ENCODE measurements at places on chromosomes 16 and 17.

DNA sequence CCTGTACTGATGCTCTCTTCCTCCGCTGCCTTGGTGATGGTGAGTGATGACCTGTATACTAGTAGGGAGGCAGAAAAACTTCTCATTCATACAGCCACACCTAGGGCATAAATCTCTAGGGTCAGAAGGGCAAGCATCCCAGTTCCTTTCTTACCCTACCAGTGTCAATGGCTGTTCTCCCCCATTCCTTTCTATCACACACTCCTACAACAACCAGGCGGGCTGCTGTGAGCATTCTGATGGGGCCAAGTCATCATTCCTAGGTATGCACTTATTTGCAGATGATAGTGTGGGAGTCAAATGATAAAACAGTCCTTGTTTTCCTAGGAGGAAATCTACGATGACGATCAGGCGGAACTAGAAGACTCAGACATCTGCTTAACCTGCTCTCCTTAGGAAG, 14.0 kb upstream of the SLC6A4 start:
- no peak for DNase-seq

- peak; percentile 11 for DNase-seq
These were observed 84.6 kb downstream of the RMI2 start for GRCh38 chr16:11429823-11430222.

- no peak for DNase-seq
These were observed 11.8 kb downstream of the BCAR1 start for GRCh38 chr16:75239542-75240122.

GRCh38 chr16:29675811-29676643, 3.0 kb upstream of the QPRT start:
- no peak for DNase-seq

DNA sequence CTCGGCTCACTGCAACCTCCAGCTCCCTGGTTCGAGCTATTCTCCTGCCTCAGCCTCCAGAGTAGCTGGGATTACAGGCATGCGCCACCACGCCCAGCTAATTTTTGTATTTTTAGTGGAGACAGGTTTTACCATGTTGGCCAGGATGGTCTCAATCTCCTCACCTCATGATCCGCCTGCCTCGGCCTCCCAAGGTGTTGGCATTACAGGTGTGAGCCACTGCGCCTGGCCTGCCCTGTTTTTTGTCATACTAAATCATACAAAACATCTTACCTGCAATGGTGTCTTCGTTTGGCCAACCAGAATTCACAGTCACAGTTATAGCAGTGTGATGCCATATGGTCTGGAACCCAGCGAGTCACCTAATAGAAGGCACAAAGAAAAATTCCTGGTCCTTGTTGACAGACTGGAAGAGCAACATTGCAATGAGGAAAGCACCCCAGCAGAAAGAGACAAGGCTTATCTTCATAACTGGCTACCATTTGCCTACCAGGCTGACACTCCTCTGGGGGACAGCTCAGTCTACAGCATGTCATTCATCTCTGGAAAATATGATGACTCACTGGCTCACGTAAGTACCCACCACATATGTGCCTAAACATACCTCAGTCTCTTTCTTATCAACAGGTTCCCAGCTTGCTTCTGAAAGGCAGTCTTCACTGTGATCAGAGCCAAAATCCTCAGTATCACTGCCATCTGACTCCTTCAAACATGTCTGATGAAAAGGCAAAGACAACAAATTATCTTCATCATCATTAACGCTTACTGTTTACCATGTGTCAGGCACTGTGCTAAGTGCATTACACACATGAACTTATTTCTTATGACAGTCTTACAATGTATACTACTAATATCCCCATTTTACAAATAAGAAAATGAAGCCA, 4.3 kb upstream of the HSF5 start:
- DNase-seq: no peak

DNA sequence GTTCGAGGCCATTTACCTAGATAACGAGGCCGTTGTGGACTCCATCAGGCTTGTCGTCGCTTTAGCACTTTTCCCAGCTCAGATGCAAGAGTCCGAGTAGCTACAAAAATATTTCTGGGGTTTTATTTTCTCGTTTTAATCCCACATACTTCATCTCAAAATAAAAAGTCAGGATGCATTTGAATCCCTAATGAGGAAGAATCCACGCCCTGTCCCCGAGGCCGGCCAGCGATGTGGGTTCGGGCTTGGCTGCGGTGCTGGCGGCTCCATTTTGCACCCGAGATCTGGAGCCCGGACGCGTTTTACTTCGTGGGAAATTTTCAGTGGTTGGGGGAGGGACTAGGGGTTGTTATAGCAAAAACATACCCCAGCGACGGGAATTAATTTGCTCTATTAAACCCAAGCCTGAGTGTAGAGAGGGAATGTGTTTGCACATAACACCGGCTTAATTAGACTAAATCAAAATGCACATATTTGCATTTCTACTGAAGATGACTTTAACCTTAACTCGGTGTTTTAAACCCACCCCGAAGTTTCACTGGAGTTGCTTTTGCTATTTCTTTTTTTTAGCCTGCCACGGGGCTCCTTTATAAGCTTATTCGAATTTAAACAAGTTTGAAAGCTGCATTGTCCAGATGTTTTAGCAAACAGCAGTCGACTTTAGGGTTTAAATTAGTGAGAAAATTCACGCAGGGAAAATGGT, 4.8 kb downstream of the IRX5 start:
- peak; percentile 63 for DNase-seq

DNA sequence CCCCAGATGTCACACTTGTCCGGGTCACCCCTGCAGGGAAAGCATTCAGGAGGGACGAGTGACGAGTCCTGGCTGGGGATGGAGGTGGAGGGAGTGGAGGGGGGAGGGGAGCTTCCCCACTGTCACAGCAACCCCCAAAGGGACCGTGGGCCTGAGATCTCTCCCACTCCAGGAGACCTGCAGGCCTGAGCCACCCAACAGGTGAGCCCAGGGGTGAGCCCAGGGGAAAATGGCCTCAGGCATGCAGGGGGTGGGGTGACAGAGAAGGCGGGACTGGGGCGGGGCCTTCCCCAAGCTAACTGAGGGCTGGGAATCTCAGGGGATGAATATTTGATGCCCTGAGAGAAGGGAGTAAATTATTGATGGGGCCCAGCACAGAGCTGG, 2.4 kb downstream of the USH1G start:
- DNase-seq: peak; percentile 30

- DNase-seq: no peak
These were observed 2.8 kb downstream of the TOB1 start for GRCh38 chr17:50863221-50863843.

DNA sequence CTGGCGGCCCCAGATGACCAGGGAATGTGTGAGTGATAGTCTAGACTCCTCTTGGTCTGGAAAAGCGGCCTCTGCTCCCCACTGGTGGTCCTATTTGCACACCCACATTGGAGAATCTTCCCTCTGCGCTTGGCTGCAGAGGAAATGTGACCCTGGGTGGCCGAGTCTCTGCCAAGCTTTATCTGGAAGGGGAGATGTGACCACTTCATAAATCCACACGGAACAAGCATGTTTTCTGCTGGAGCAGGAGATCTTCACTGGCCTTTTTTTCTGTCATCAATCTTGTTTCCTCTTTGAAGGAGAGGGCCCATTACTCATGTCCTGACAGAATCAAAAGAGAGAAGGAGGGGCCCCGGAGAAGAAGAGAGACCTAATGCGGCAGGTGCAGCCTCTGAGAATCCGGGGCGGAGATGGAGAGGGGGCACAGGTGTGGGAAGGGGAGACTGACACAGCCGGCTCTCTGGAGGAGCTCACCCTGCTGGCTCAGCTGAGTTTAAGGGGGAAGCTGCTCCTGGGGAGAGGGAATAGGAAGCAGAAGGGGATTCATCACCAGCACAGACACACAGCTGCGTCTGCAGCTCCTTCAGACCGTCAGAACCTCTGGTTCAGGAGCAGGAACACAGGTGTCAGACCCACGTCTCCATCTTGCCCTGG, 116.3 kb downstream of the SOX9 start:
- no peak for DNase-seq

GRCh38 chr17:71287071-71287823, 833.6 kb upstream of the SOX9 start:
- DNase-seq: peak; percentile 29

GRCh38 chr16:13919330-13919682, 648 bp upstream of the ERCC4 start:
- no peak for DNase-seq

- DNase-seq: peak; percentile 68
These were observed 50.4 kb downstream of the USP22 start for GRCh38 chr17:20992416-20992815.

DNA sequence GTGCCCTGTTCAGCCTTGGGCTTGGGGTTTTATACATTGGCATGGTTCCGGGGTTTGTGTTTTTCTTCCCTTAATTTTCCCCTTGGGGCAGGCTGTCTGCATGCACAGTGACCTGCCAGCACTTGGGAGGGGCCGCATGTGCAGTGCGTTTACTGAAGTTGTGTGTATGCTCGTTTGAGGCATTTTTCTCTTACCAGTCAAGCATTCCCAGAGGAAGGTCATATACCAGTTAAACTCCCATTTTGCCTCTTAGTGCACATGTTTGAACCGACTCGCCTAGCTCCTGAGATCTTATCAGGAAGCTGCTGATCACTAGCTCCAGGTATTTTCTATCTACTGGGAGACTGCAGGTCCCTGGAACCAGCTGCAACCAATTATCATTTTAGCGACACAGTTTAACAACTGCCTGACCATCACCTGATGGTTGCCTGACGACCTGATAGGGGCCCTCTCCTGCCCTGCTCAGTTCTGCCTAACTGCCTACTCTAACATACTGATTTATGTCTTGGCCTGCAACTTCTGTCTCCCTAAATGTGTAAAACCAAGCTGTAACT, 51.4 kb downstream of the MFSD11 start:
- peak; percentile 49 for DNase-seq

GRCh38 chr16:52549011-52549692, 2.2 kb upstream of the TOX3 start:
- peak; percentile 62 for DNase-seq

- peak; percentile 94 for DNase-seq
These were observed 16.5 kb upstream of the PRM1 start for GRCh38 chr16:11297492-11298142.

- no peak for DNase-seq
These were observed 4.1 kb downstream of the HS3ST3B1 start for GRCh38 chr17:14304773-14305517.

- DNase-seq: no peak
These were observed 141.7 kb downstream of the MRM1 start for GRCh38 chr17:36743130-36743529.

DNA sequence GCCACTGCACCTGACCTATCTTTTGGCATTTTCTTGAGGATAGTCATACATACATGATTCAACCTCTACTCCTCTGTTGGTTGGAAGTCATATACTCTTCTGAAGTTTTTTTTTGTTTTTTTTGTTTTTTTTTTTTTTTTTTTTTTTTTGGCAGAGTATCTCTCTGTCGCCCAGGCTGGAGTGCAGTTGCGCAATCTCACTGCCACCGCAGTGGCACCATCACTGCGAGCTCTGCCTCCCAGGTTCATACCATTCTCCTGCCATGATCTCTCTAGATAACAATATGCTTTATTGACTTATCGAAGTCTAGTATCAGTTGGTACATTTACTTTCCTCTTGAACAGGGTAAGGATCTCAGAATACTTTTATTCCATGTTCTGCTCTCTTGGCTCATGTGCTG, 224.2 kb upstream of the WSCD1 start:
- no peak for DNase-seq

GRCh38 chr16:85863384-85863774, 35.6 kb upstream of the IRF8 start:
- no peak for DNase-seq

GRCh38 chr17:57861000-57861789, 11.4 kb upstream of the MRPS23 start:
- DNase-seq: peak; percentile 46

- DNase-seq: no peak
These were observed 868.9 kb upstream of the SOX9 start for GRCh38 chr17:71251951-71252350.

GRCh38 chr17:43768382-43768781, 9.8 kb upstream of the SOST start:
- no peak for DNase-seq

- DNase-seq: peak; percentile 54
These were observed 7.2 kb upstream of the UNK start for GRCh38 chr17:75777296-75777922.

DNA sequence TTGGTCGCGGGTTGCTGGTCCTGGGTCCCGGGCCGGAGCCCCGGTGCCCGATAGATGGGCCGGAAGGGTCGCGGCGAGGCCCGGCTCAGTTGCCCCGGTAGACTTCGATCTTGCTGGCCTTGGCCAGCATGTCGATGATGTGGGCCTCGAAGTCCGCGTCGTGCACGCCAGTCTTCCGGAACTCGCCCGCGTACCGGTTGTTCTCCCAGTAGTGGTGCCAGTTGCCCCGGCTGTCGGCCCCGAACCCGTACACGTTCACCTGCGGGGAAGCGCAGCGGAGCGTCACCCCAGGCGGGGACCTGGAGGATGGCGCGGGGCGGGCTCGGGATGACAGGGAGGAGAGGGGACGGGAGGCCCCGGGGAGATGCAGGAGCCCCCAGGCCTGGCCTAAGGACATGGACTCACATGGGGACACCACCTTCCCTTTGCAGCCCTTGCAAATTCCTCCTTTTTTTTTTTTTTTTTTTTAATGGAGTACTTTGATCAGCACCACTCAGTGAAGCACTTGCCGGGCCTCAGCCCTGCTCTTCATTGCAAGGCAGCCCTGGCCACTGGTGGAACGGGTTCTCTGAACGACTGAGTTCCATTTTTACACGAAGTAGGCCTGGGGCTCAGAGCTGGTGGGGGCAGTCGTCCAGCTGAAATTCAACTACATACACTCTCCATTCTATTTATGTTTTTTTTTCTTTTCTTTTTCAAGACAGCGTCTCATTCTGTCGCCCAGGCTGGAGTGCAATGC, 35.1 kb downstream of the DDX19A start:
- DNase-seq: no peak

DNA sequence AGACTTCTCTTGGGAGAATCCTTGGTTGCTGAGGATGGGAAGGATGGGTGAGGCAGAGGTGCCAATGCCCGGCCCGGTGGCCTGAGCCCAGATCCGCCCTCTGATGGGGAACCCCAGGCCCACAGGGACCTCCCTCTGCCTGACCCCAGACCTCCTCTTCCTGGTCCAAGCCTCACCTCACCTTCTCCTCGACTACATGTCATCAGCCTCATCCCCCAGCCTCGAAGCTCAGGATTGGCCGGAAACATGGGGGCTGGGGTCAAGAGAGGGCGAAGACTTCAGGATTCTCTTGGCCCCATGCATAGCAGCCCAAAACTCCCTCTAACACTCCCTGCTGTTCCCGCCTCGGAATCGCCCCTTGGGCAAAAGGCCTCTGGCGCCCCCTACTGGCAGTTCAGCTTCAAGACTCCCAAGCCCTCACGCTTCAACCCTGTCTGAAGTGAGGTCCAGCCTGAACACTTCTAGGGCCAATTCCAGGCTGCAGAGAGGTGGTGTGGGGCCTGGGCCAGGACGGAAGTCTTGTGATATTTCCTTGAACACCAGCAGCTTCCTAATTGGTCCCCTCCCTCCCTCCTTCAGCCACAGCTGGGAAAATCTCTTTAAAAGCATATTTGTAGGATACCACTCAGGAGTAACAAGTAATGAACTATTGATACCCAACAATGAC, 47.2 kb downstream of the ARHGAP27 start:
- peak; percentile 94 for DNase-seq

DNA sequence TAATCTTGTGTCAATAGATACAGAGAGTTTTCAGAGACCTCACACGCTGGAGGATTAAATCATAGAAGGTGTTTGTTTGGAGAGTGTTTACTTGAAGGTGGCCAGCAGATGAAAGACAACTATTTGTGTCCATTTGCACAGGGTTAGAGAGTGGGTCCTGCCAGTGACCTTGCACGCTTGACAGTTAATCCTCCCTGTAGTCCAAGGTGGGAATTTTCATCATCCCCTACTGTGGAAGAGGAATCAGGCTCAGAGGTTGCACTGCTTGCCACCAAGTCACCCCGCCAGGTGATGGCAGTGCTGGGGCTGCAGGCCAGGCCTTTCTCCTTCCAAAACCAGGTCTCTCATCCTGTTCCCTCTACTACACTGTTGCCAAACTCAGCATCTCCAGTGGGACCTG, 12.3 kb downstream of the CDH1 start:
- no peak for DNase-seq
